ENCODE measurements at places on chromosomes 5 and 9. TPM values are rescaled to one million over a fixed set of nuclear protein-coding genes. Genes with fewer than 3 reads are reported as not detected.

- no peak for DNase-seq
Observed at GRCh38 chr5:41181691-41182564, 31.4 kb downstream of the C6 start.

DNA sequence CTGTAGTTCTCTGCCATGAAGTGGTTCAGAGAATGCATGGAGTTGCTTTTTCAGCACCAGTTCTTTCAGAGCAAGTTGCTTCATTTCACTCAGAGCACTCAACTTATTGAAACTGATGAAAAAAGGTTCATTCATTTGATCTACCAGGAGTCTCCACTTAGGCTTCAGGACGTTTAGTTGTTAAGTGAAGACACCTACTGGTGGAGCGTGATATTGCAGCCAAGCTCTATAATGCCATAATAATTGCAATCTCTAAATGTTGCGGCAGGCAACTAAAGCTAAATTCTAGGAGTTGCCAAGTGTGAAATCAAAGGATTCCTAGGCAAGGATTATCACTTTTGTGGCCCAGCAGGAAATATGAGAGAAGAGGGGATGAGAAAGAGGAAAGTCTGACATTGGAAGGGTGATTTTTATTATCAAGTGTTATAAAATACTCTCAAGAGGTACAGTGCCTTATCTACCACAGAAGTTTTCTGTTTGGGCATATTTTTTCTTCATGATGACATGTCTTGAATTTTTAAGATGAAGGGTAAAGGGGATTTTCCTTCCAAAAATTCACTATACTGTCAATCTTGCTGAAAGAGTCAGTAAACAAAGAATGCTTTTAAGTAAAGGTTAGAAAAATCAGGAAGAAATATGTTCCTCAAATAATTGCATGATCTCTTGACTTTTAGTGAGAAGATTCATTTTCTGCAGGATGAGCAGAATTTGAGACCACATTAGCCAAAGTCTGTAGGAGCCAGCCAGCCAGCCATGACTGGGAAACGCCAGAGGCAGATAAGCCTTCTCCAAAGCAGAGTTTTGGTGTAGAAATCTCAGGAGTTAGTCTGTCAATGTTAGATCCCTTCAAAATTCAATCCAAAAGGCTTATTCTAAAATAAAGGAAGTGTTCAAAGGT is 83.4 kb downstream of the SH3PXD2B start:
- DNase-seq = peak; percentile 58

DNA sequence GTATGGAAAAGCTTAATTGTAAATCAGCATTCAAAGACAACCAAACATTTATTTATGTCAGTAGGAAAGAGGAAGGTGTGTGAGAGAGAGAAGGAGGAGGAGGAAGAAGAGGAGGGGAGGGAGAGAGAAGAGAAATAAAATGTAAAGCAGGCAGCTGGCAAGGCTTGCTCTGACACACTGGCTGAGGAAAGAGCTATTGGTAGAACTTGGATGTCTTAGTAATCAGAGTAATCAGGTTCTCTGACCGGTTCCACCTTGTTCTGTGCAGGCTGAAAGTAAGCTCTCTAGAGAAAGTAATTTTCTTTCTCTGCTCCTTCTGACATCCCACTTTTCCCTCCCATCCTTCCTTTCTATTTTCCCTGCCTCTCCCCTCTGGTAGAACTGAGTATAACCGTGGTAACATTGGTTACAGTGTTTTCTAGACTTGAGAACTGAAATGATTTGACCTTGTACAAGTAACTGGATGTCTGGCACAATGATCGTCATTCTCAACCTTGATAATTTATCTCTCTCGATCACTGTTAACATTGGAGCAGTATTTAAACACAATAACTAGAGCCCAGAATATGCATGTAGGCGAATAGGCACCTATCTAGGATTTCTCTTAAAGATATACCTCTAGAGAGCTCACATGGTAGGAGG is 33.3 kb downstream of the TLE4 start:
- peak; percentile 16 for DNase-seq

- DNase-seq = no peak
Observed at GRCh38 chr9:34256987-34257585, 72.0 kb downstream of the KIF24 start.

Gene DEPDC1B
- polyA plus RNA-seq = 2.5 TPM

Gene SLC36A2
- not detected for polyA plus RNA-seq

GRCh38 chr5:178349625-178350353 is 117.2 kb upstream of the PHYKPL start:
- no peak for DNase-seq

Gene CDC20B
- 0.20 TPM for polyA plus RNA-seq

DNA sequence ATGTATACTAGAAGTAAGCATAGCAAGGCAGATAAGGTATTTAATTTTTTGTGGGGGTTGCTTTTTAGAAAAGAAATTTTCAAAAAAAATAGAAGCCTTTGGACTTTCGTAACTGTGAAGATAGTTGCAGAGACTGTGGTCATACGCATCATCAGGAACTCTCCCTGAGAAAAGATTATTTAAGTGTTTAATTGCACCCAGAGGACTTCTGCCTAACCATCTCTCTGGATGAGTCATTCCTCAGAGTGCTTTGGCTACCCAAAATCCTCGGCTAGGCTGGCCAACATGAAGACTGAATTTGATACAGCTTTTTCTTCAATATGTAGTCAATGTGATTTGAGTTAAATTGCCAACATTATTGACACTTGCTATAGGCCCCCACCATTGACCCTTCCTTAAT is 296.4 kb downstream of the TLR4 start:
- DNase-seq = no peak

Gene SLC4A9
- polyA plus RNA-seq = not detected

GRCh38 chr5:68454766-68455165 is 239.2 kb downstream of the PIK3R1 start:
- peak; percentile 34 for DNase-seq

DNA sequence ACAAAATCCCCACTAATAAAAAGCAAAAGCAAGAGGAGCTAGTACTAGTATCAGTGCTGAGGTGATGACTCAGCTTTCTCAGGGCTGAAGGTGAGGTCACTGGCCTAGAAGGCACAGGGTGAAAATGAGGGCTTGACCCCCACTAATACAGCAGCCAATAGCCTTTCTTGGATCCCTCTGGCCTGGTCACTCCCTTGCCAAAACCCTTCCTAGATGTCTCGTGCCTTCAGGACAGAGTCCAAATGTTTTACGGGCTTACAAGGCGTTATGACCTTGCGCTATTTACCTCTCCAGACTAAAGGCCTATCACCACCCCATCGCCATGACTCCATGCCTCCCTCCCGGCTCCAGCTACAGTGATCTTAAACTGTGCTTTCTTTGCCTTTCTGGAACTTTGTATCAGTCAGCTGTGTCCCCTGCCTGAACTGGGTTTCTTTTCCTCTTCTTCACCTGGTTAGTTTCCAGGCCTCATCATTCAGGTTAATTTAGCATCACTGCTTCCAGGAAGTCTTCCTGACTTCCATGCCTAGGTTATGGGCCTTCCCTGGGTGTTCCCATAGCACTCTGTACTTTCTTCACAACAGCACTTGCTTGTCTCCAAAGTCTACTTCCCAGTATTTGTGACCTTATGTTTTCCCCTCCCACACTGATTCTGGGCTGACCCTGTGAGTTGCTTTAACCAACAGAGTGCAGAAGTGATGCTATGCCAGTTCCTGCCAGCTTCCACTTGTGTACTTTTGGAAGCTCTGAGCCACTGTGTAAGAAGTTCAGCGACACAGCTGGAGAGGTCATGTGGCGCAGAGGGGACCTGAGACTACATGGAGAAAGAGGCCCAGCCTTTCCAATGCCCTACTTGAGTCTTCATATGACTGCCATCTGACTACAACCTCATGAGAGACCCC is 4.2 kb upstream of the DELE1 start:
- DNase-seq = no peak

Gene ENTREP1
- polyA plus RNA-seq = not detected

- DNase-seq = peak; percentile 29
Observed at GRCh38 chr5:72380492-72381274, 60.5 kb downstream of the PTCD2 start.

Gene LRRC19
- polyA plus RNA-seq = not detected

Gene MAMDC2
- 0.45 TPM for polyA plus RNA-seq

DNA sequence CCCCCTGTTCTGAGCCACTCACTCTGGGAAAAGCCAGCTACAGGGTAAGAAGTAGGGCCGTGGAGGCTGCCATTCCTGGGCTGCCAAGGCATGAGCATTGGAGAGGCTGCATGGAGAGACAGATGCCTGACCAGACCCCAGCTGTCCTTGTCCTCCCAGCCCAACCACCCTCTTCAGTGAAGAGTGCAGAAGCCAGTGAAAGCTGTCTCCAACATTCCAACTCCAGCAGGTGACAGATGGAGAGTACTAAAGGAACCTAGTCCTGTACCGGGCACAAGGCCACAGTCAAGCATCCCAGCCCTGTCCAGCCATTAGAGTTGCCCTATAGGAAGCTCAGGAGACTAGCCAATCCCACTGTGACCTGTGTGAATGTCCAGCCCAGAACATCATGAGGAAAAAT is 165.1 kb downstream of the DIRAS2 start:
- no peak for DNase-seq

DNA sequence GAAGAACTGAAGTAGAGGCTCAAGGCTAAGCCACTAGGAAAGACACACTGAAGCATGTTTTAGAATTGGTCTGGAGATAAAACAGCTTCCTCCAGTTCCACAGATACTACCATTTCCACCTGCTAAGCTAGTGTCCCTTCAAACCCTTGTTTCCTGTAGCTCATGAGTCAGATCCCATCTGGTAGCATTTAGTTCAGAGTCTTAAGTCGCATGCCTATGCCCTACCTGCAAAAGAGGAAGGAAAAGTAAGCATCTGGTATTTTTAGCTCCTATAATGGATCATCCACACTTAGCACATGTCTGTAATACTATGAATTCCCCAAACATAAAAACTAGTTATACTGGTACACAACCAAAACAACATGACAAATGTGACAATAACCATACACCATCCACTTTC is 92.1 kb downstream of the CDKN2A start:
- DNase-seq = no peak

Gene TPPP
- polyA plus RNA-seq = not detected

DNA sequence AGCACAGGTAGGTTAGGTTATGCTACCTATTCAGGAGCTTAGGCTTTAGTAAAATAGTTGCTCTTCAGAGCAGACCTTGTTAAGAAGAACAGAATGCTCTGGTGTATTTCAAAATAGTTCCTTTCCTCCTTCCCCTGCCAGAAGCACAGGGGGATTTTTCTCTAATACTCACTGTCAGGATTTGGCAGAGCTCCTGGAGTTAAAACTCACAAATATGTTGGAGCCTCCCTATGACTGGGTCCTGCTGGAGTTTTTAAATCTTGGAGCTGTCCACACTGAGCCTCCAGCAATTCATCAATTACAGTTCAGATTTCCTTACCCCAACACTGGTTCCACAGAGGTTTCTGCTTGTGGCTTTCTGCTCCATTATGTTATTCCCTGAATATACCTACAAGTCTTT is 1233.8 kb upstream of the WWC1 start:
- no peak for DNase-seq

Gene RNF44
- 2.1 TPM for polyA plus RNA-seq

- peak; percentile 95 for DNase-seq
Observed at GRCh38 chr9:97703437-97704344, 6.6 kb upstream of the XPA start.

Gene F2R
- polyA plus RNA-seq = 4.6 TPM

DNA sequence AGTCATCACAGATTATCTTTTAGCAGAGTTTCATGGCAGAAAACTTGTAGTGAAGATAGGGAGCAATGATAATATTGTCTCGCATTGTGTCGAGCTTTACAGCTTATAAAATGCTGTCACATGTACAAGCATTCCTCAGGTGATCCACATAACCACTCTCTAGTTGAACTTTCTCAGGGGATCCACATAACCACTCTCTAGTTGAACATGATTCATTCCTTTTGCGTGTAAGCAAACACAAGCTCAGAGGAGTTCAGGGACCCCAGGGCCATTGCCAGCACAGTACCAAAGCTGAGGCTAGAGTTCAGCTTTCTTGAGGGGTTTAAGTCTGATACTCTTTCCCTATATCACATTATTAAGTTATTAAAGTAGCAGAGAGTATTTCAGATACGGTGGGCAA is 86.7 kb downstream of the CDH6 start:
- DNase-seq = no peak

- no peak for DNase-seq
Observed at GRCh38 chr5:44661851-44662250, 146.9 kb upstream of the MRPS30 start.

Gene PTGER4
- polyA plus RNA-seq = 0.41 TPM

DNA sequence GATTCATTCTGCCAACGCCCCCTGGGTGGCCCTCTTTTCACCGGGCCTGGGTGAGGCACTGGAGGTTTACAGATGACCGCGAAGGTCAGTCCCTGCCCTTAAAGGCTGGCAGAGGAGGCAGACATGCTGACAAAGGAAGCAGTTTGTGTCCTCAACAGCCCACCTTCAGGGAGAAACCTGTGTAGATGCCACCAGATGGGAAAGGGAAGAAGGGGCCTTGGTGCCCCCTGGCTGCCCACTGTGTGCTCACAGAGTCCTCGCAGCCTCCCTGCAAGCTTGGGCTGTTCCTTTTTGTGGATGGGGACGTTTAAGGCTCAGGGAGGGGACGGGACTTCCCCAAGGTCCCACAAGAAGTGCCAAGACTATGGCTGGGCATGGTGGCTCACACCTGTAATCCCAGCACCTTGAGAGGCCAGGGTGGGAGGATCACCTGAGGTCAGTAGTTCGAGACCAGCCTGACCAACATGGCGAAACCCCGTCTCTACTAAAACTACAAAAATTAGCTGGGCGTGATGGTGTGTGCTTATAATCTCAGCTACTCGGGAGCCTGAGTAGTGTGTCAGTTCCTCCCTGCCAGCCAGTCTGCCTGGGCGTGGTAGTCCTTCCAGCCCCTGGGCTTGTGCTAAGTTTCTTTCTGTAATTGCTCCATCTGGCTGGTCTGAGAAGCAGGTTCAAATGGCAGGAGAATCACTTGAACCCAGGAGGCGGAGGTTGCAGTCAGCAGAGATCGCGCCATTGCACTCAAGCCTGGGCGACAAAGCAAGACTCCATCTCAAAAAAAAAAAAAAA is 36.2 kb downstream of the NEK6 start:
- DNase-seq = peak; percentile 67

DNA sequence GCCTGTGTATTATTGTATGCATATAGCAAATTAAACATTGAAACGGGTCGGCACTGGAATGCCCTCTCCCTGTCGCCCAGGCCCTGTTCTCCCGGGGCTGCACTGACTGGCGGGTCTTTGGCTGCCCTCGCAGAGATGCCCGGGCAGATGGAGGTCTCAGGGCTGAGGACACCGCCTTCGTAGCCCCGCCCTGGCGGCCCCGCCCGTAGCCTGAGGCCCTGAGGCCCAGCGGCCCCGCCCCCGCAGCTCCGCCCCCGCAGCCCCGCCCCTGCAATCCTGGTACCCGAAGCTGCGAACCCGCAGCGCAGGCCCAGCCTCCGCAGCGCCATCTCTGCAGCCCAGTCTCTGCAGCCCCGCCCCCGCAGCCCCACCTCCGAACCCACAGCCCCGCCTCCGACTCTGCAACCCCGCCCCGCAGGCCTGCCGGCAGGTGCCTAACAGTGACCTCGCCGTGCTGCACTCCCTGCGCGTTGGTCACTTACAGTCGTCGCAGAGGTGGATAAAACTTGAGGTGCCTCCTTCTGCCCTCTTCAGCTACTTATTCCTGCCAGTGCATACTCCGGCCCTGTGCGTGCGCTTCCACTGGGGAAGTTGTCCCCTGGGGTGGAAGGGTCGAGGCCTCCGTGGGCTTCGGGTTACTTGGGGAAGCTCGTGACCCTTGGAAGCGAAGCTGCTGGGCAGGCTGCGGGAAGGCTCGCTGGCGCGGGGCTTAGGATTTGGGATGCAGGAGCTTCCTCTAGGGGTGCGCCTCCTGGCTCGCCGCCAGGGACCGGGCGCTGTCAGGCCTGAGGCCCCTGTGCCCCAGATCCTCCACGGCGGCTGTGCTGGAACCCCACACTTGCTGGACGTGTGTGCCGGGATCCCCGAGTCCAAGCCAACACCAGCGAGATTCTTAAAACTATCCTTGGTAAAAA is 72.3 kb downstream of the ICE1 start:
- DNase-seq = peak; percentile 58

Measured in GM23248 (cell line).